Right lung (tissue), 10 donors: ENCODE measurements at places on chromosomes 7 and 10. TPM values are rescaled to one million over a fixed set of nuclear protein-coding genes. Genes with fewer than 3 reads are reported as not detected.

Gene PAX4
- not detected for polyA plus RNA-seq

Gene FZD8
- polyA plus RNA-seq: 2.7 TPM

Gene HOXA4
- polyA plus RNA-seq: 38.7 TPM

Gene LGI1
- 0.14 TPM for polyA plus RNA-seq

Gene GRM8
- polyA plus RNA-seq: 0.18 TPM

Gene ACTL6B
- 0.28 TPM for polyA plus RNA-seq

Gene SYCE1
- polyA plus RNA-seq: not detected
